RWPE2 (cell line): ENCODE measurements at places on chromosomes 11 and 22.

- DNase-seq, result no peak
Measured at GRCh38 chr22:44204739-44205515, 24.2 kb downstream of the PARVG start.

GRCh38 chr22:40666151-40666848, 13.0 kb upstream of the MCHR1 start:
- DNase-seq, result no peak

GRCh38 chr11:45899448-45900174, 7.5 kb downstream of the FREY1 start:
- DNase-seq, result peak; percentile 91

- DNase-seq, result no peak
Measured at GRCh38 chr11:21965221-21965620, 227.7 kb upstream of the ANO5 start.

DNA sequence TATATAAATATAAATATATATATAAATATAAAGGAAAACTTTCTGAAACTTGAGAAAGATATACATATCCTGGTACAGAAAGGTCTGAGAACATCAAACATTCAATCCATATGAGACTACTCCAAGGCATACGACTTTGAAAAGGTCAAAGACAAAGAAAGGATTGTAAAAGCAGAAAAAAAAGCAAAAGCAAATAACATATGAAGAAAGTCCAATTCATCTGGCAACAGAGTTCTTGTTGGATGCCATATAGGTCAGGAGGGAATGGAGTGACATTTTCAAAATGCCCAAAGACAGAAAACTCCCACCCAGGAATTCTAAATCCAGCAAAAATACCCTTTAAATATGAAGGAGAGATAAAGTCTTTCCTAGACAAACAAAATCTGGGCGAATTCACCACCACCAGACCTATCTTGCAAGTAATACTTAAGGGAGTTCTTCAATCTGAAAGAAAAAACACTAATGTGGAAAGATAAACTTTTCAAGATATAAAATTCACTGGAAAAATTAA, 42.3 kb upstream of the MRPL17 start:
- DNase-seq, result no peak

DNA sequence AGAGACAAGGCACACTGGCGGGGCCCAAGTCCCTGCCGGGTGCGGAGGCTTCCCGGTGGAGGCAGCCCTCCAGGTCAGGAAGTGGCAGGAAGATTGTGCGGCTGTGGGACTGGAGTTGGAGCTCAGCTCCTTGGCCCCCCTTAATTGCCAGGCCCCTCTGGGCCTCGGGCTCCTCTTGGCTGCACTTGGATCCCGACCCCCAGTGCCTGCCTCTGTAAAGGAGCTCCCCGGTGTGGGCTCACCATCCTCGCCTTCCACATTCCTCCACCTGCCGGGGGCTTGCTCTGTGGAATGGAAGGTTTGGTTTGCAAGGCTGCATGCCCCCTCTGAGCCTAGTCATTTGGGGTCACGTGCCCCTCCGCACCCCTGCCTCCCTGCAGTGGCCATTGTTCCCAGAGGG, 38.1 kb upstream of the COMT start:
- DNase-seq, result no peak
